ENCODE measurements at places on chromosomes 3 and 15.

- no peak for DNase-seq
Measured at GRCh38 chr3:172564499-172564898, 41.3 kb upstream of the TNFSF10 start.

GRCh38 chr3:195195321-195196209, 75.4 kb downstream of the XXYLT1 start:
- peak; percentile 79 for DNase-seq

GRCh38 chr3:147582642-147583041, 173.5 kb downstream of the ZIC1 start:
- DNase-seq: no peak

GRCh38 chr15:94417501-94418293, 186.3 kb downstream of the MCTP2 start:
- DNase-seq: peak; percentile 46

- no peak for DNase-seq
Measured at GRCh38 chr3:122074621-122075265, 19.6 kb downstream of the CD86 start.
